ENCODE measurements at places on chromosomes 11 and 22. TPM values are rescaled to one million over a fixed set of nuclear protein-coding genes. Genes with fewer than 3 reads are reported as not detected.

DNA sequence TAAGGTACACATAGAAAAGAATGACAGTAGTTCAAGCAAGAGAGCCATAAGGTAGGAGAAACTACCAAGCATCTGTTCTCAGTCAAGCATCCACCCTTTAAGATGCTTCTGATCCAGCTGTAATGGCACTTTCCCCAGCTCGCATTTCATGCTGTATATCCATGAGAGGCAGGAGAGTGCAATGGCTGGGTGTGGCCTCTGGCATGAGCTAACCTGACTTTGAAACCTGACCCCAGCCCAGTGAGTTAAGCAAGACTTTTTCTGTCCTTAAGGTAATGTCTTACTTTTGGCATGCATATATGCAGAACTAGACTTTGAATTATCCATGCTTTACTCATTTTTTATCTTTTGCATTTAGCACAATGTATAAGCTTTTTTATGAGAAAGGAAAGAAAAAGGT lies 79.8 kb upstream of the CNTN5 start:
- no peak overlapping the region for H3K4me3 ChIP-seq
- no peak overlapping the region for H3K27ac ChIP-seq
- peaks cover 6% of the 10 kb centered on the region for H3K4me1 ChIP-seq
- no peaks in the 10 kb centered on the region for H3K27me3 ChIP-seq
- H3K36me3 ChIP-seq: no peaks in the 10 kb centered on the region

- DNase-seq: peak; percentile 89
- H3K36me3 ChIP-seq: no peaks in the 10 kb centered on the region
- peaks cover 19% of the 10 kb centered on the region for H3K4me1 ChIP-seq
- H3K27ac ChIP-seq: no peak overlapping the region
- peak overlapping the region; percentile 63 for H3K4me3 ChIP-seq
Observed at GRCh38 chr11:849104-849824, 6.6 kb downstream of the TSPAN4 start.

DNA sequence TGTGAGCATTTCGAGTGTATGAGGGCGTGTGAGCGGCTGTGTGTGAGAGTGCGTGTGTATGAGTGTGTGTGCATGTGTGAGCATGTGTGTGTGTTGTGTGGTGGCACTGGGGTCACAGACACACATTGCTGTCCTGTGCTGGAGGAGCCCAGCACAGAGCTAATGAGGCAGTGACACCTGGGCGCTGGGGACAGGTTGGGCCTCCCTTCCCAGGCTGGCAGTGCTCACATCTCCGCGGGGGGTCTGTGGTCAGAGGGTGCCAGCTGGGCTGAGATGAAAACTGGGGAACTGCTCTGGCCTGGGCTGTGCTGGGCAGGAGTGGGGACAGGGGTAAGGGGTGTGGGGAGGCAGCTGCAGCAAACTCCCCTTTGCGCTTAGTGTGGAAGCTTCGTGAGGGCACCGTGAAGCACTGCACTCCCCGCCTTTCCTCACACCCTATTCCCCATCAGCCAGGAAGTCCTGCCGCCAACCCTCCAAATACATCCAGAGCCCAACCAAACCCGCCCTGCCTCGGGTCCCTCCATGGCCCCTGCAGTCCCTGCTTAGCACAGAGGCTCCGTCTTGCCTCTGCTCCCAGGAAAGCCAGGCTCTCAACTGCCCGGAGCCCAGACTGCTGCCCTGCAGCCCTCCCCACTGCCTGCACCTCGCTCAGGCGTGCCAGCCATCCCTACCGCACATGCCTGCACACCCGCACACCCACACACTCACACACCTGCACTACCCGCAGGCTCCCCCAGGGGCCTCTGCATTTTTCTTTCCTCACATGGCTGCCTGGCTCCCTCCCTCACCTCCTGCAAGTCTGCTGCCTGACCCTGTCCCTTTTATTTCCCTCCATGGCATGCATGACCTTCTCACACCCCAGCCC lies 62.0 kb upstream of the THY1 start:
- no peak overlapping the region for H3K4me3 ChIP-seq
- H3K27ac ChIP-seq: no peak overlapping the region
- peaks cover 13% of the 10 kb centered on the region for H3K27me3 ChIP-seq
- H3K4me1 ChIP-seq: peaks cover 16% of the 10 kb centered on the region
- peak; percentile 64 for DNase-seq
- H3K36me3 ChIP-seq: no peaks in the 10 kb centered on the region

GRCh38 chr22:37079158-37079557 lies 27.6 kb downstream of the KCTD17 start:
- H3K27me3 ChIP-seq: peaks cover 24% of the 10 kb centered on the region
- peaks cover 8% of the 10 kb centered on the region for H3K4me1 ChIP-seq
- no peak overlapping the region for H3K4me3 ChIP-seq

GRCh38 chr11:110598725-110599124 lies 113.5 kb downstream of the ARHGAP20 start:
- no peak overlapping the region for H3K4me3 ChIP-seq
- H3K36me3 ChIP-seq: no peaks in the 10 kb centered on the region
- H3K27me3 ChIP-seq: no peaks in the 10 kb centered on the region
- no peaks in the 10 kb centered on the region for H3K4me1 ChIP-seq

GRCh38 chr11:27973851-27974536 lies 134.0 kb downstream of the KIF18A start:
- no peaks in the 10 kb centered on the region for H3K27me3 ChIP-seq
- H3K4me3 ChIP-seq: no peak overlapping the region
- no peaks in the 10 kb centered on the region for H3K4me1 ChIP-seq
- H3K27ac ChIP-seq: no peak overlapping the region
- no peaks in the 10 kb centered on the region for H3K36me3 ChIP-seq

DNA sequence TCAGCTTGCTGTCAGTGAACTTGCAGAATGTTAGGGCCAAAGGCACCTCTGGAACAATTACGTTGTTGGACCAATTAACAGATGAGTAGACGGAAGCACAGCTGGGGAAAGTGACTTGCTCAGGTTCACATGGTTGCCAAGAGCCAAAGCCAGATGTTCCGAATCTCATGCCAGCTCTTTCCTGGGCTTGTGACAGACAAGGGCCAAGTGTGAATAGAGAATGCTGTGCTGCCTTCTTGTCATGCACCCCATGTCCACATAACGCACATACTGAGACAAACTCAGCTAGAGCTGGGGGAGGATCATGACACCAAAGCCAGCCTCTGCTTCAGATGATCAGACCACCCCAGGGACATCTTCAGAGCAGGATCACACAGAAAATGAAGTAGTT lies 616.3 kb downstream of the INSC start:
- H3K27me3 ChIP-seq: peaks cover 4% of the 10 kb centered on the region
- DNase-seq: no peak
- no peak overlapping the region for H3K27ac ChIP-seq
- no peaks in the 10 kb centered on the region for H3K36me3 ChIP-seq
- H3K4me3 ChIP-seq: no peak overlapping the region

- H3K36me3 ChIP-seq: no peaks in the 10 kb centered on the region
- DNase-seq: no peak
- H3K27ac ChIP-seq: no peak overlapping the region
- H3K4me3 ChIP-seq: no peak overlapping the region
- peaks cover 17% of the 10 kb centered on the region for H3K4me1 ChIP-seq
Observed at GRCh38 chr11:800473-800872, 2.4 kb upstream of the SLC25A22 start.

DNA sequence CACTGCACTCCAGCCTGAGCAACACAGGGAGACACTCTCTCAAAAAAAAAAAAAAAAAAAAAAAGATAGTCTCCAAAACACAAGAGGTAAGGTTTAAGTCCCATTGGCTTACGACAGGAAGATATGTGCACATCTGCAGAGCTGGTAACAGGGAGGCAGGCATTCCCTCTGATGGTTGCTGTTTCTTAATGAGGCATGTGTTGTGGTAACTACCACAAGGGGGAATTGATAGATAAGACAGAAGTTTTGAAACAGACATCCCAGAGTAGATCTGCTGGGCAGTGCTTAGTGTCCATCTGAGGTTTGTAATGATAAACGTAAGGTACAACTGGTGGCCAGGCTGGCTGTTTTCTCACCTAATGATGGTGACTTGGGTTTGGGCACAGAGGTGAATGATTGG lies 4.7 kb downstream of the EIF1AD start:
- H3K36me3 ChIP-seq: peaks cover 42% of the 10 kb centered on the region
- H3K4me3 ChIP-seq: no peak overlapping the region
- H3K4me1 ChIP-seq: peaks cover 4% of the 10 kb centered on the region
- no peak overlapping the region for H3K27ac ChIP-seq

DNA sequence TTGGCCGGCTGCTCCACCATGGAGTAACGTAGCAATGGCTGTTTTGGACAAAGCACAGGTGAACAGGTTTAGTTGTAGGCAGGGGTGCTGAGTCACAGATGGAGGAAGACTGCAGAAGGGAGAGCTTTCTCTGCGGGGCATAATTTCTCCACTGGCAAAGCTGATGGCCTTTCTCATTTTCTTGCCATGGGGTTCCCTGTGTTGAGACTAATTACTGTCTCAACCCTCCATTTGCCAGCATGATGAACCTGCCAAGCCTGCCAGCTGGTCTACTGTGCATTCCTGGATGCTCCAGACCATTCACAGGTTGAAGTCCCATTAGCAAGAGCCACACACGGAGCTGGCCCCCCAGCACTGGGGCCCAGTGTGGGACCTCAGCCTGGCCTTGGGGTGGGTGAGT lies 202.4 kb downstream of the BARX2 start:
- H3K27me3 ChIP-seq: no peaks in the 10 kb centered on the region
- H3K4me3 ChIP-seq: no peak overlapping the region
- H3K36me3 ChIP-seq: no peaks in the 10 kb centered on the region
- no peak overlapping the region for H3K27ac ChIP-seq
- DNase-seq: no peak

GRCh38 chr11:10606536-10607208 lies 38.2 kb upstream of the LYVE1 start:
- no peak for DNase-seq
- H3K4me1 ChIP-seq: peaks cover 19% of the 10 kb centered on the region
- H3K36me3 ChIP-seq: no peaks in the 10 kb centered on the region
- H3K4me3 ChIP-seq: no peak overlapping the region
- H3K27me3 ChIP-seq: no peaks in the 10 kb centered on the region

DNA sequence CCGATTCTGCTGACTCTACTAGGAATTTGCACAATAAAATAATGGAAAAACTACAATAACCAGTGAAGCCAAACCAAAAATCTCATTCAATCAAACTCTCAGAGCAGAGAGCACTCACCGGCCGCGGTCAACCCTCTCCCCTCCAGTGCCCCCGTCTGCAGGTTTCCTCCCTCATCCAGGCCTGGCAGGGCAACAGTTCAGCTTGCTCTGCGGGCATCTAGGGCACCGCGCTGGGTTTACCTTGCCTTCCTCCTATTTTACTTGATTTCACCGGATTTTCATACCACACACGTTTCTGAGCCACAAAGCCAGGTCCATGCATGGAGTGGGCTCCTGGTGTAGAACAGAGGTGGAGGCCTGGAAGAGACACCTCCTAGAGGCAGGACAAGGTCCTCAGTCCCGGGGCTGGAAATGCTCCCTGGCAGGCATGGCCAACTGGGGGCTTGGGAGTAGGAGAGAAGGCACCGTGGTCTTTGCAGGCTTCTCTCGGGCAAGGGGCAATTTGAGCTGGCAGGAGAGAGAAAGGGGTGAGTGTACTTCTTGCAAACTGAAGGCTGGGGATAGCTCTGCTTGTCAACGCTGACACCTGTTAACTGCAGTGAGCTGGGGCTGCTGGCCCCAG lies 938.4 kb downstream of the BRD1 start:
- H3K4me1 ChIP-seq: no peaks in the 10 kb centered on the region
- H3K27ac ChIP-seq: no peak overlapping the region
- H3K4me3 ChIP-seq: no peak overlapping the region
- peaks cover 5% of the 10 kb centered on the region for H3K27me3 ChIP-seq
- DNase-seq: no peak

DNA sequence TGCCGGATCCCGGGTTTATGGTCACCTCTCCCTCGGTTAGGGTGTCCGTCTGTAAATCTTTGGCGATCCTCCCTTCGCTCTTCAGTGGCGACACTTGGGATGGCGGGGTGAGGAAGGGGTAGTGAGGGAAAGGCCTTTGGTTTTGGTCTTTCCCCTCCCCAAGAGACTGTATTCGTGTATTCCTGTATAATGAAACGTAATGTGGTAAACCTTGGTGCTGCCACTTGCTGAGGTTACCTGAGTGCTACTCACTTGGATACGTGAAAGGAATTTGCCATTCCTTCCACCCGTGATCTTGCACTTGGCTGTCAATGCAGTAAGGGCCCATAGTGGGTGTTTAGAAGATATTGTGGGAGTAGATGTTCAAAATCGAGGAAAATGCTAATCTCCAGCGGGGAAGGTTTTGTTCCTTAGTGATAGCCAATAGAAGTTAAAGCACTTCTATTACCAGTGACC lies 578 bp upstream of the NUP160 start:
- peak overlapping the region; percentile 99 for H3K4me3 ChIP-seq
- H3K27ac ChIP-seq: peak overlapping the region; percentile 99
- H3K36me3 ChIP-seq: peaks cover 17% of the 10 kb centered on the region
- no peaks in the 10 kb centered on the region for H3K27me3 ChIP-seq

DNA sequence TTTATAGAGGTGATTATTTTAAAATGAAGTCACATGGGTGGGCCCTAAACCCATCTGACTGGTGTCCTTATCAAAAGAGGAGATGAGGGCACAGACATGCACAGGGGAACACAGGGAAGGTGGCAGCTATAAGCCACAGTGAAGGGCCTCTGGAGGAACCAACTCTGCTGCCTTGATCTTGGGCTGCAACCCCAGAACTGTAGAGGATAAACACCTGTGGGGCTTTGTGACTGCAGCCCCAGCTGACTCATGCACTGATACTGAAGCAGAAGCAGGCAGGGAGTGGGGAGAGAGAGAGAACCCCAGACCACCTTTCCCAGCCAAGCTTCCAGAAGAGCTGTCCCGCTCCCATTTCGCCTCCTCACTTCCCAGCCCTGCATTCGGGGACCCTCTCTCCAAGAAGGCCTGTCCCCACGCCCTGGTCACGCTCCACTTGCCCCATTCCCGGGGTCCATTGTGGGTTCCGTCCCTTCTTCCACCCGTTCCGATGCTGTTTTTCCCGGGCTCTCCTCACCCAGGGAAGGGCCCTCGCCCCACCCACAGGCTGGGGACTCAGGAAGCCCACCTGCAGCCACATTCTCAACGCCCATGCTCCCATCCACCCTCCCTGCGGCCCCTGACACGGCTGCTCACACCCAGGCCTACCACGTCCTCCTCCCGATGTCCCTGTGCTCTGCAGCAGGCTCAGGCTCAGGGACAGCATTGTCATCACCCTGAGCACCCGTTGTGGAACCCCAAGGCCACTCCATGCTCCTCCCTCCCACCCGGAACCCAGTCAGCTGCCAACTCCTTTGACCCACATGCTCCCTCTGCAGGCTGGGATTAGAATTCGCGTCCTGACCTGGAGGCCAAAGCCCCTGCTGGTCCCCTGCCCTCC lies 90.8 kb upstream of the SHANK2 start:
- H3K4me3 ChIP-seq: no peak overlapping the region
- H3K4me1 ChIP-seq: peaks cover 12% of the 10 kb centered on the region
- peaks cover 2% of the 10 kb centered on the region for H3K36me3 ChIP-seq

GRCh38 chr11:75429902-75430713 lies 2.9 kb downstream of the KLHL35 start:
- H3K36me3 ChIP-seq: peaks cover 9% of the 10 kb centered on the region
- peak overlapping the region; percentile 72 for H3K4me3 ChIP-seq
- H3K27ac ChIP-seq: no peak overlapping the region
- H3K4me1 ChIP-seq: peaks cover 30% of the 10 kb centered on the region
- peaks cover 78% of the 10 kb centered on the region for H3K27me3 ChIP-seq

SGSM1 gene
- total RNA-seq: 4.1 TPM

ANKRD42 gene
- total RNA-seq: 5.8 TPM

PRG2 gene
- not detected for total RNA-seq

PTGDR2 gene
- total RNA-seq: 0.14 TPM

CASP5 gene
- total RNA-seq: not detected

CRYBB2 gene
- total RNA-seq: not detected

All from WTC11 (cell line).